CD4-positive, CD25-positive, alpha-beta regulatory T cell (primary cell): ENCODE measurements at places on chromosomes 7 and 10. TPM values are rescaled to one million over a fixed set of nuclear protein-coding genes. Genes with fewer than 3 reads are reported as not detected.

BHLHA15 gene
- total RNA-seq, result not detected

KCNH2 gene
- 3.5 TPM for total RNA-seq

CCL24 gene
- total RNA-seq, result not detected

CFAP46 gene
- total RNA-seq, result not detected

PNLIPRP1 gene
- total RNA-seq, result not detected

OPN4 gene
- not detected for total RNA-seq

CYP2C18 gene
- not detected for total RNA-seq

DNA sequence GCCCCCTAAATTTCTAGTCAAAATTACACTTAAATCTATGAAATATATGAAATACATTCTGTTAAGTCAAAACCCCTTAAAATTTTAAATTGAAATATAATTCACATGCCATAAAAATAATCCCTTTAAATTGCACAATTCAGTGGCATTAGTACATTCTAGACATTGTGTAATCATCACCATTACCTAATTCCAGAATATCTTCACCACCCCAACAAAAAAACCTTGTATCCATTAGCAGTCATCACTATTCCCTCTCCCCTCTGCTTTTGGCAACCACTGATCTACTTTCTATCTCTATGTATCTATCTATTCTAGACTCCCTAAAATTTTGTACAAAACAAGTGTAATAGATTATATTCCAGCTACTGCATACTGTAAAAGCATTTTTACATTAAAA is 261.2 kb downstream of the GLI3 start:
- no peak for DNase-seq

GRCh38 chr10:1356349-1356748 is 300.2 kb downstream of the WDR37 start:
- DNase-seq, result no peak

- no peak for DNase-seq
Measured at GRCh38 chr7:26900251-26900650, 35.9 kb upstream of the SKAP2 start.

DNA sequence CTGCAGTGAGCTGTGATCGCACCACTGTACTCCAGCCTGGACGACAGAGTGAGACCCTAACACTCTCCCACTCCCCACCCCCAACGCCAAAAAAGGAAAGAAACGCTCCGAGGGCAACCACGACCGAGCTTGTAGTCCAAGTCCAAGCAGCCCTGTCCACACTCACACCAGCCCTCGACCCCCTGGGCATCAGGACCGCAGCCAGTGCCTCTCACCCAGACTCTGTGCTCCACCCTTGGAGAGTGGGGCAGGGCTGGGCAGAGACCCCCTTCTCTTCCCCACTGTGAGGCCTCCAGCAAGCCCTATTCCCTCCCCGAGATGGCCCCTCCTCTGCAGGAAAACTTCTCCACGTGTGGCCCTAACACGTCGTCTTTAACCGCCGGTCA is 82.6 kb downstream of the FOXL3 start:
- no peak for DNase-seq

DNA sequence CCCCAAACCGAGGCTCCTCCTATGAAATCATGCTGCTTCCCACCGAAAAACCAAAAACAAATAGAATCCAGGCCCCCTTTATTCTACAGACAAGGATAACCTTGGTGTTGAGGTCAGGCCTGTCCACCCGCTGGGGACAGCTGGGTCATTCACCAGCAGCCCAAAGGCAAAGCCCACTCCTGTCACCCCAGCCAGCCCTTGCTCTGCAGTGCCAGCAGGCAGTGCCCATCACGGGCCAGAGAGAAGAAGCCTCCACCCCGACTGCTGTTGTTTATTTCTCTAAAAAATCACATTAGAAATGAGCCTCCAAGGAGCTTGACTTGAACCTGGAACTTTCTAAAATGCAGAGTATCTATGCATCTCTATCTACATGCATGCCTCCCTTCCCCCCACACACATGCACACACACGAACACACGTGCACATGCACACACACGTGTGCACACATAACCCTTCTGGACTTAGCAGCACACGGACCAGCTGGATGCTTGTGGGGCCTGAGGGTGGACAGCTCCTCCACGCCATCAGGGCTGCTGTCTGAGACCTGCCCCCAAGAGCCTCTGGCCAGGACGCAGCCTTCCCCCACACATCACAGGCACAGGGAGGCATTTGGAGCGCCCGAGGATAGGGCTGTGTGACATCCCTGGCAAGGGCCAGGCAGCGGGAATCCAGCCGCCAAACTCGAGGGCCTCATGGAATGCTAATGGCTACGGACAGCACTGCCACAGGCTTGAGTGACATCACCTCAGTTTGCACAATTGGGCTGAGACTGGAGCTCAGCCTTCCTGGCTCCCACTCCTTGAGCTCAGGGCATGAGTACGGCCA is 22.8 kb downstream of the PRKAG2 start:
- no peak for DNase-seq

GRCh38 chr10:35848412-35848811 is 206.3 kb upstream of the FZD8 start:
- no peak for DNase-seq

DNA sequence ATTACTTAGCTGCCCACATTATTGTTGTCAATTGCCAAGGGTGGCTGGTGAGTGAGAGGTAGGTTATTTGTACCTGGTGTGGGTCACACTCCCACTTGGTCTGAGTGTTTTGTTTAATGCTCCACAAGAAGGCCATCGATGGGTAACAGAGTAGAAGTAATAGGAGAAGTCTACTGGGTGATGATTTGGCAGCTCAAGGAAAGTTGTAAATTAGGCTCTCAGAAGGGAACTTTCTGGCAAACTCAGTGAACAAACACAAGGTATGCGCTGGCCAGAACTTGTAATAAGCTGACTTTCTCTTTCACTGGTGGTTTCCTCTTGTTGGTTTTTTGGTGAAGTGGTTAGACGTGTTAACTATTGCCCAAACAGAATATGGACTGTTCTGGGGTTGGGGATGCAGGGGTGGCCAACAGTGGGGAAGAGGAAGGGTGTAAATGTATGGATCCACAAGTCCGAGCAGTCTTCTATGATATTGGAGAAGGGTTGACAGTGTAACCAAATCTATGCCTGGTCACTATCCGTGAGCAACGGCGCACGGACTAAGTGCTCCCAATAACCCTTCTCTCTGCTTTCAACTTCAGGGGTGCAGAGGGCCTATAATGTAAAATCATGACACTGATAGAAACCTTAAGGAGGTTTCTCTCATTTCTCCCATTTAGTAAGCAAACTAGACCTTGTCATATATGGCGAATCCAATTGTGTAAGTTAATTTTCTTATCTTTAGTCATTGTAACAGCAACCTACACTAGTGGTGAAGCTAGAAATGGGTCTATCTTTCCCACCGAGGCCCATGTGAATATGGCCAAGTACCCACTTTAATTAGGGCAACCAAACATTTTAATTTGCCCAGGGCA is 212.8 kb downstream of the PTEN start:
- DNase-seq, result no peak

- DNase-seq, result no peak
Measured at GRCh38 chr10:71873582-71874211, 22.6 kb upstream of the PSAP start.

DNA sequence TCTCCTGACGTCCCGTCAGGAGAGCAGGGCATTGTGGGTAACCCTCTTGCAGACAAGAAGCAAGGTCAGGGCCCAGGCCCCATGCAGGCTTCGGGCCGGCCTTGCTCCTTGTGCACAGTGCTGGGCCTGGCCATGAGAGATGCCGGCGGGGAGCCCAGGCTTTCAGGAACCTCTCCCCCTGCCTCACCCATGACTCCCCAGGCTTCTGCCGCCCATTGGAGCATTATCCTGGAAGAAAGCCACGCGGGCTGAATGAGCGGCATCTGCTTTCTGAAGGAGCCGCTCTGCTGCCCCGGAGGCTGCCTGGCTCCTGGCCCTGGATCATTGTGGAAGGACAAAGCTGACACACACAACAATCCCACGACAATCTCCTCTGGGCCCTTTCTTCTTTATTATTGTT is 233.5 kb downstream of the TCF7L2 start:
- DNase-seq, result no peak

- DNase-seq, result no peak
Measured at GRCh38 chr7:2199528-2199927, 33.2 kb downstream of the MAD1L1 start.

DNA sequence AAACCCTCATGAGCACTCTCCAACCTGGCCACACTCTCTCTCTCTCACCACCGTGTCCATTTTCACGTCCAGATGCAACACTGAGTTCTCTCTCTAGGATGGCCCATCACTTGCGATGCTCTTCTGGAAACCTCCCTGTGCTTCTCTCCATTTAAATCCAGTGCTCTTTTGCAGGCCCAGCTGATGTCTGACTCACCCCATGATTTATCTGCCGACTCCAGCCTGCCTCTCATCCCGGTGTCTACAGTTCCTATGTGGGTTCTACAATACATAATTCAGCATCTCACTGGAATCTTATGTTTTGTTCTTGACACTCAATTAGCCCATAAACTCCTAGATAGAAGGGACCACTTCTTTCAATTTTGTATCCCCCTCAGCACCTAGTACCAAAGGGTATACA is 5.0 kb downstream of the TPK1 start:
- DNase-seq, result no peak

DNA sequence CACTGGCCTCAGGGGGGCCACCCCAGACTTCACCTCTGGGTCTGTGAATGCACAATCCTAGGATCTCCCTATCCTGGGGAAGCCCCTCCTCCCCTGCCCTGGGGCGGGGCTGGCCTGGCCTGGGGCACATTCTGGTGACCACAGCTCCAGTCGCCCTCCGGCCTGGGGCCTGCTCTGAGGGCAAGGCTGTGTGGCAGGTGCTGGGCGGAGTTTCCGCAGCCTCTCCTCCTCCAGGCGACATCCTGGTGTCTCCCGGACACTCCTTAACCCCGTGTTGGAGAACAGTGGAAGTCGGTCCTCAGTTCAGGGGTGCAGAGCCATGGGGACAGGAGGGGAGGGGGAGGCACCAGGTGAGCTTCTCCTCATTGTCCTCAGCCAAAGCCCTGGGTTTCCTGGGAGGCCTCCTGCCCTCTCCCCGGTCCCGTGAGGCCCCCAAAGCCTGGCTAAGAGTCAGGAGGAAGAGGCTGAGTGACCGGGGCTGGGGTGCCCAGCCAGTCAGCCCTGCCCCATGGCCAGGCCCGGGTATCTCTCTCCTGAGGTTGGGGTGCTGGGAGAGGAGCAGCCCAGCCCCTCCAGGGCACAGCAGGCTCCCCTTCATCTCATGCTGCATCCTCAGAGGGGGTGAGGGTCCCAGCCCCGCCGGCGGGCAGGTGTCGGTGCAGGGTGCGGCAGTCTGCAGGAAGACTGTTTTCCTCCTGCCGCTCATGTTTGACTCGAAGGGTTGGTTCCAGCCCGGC is 22.6 kb downstream of the UNCX start:
- DNase-seq, result no peak

DNA sequence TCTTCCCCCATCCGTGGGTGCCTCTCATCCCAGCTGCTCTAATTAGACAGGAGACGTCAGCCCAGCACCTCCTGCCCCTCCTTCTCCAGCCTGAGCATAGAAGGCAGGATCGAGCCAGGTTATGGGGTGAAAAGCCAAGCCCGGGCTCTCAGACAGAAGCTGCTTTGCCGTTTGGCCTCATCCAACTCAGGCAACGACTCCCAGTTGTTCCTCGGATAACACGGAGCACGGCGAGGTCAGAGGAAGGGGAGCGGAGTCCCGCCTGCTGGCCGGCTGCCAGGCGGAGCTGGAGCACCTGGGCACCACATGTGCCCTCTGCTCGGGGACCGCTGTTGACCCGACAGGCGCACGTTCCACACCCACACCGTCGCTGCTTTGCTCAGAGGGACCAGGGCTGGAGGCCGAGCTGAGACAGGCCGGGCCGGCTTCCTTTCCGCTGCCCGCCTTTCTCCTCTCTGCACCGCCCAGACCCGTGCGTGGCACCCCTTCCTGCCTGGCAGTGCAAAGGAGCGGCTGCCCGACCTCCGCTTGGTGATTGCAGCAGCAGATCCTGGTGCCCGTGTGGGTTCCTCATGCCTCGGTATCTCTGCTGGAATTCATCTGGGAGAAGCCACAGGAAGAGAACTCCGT is 21.6 kb upstream of the UNCX start:
- no peak for DNase-seq

DNA sequence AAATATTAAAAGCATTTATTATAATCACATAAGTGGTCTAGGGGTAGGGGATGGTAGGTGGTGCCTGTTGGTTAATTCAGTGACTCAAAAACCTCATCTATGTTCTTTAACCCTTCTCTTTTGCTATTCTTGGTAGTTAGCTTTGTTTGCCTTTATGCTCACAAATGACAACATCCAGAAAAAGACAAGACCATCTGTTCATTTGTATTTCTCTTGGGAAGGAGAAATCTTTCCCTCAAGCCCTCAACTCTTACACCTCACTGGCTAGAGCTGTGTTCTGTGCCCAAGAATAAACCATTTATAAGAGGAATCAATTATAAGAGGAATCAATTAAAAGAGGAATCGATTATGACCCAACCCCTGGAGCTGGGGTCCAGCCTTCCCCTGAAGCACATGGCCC is 10.8 kb upstream of the IFRD1 start:
- DNase-seq, result no peak

DNA sequence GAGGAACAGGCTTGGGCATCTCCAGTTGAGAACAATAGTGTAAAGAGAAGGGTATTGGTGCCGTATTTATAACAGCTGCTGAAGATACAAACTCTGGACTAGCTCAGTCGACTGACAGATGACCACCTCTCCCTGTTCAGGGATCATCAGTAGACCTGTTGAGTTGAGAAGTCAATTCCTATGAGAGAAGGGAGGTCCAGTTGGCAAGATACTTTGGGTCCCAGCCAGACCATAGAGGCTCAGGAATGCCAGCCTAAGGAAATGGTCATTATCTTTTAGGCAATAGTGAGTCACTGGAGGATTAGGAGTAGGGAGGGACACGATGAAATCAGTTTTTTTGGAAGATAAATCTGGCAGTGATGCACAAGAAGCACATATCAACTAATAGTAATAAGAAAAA is 202.9 kb downstream of the TRIL start:
- DNase-seq, result no peak

DNA sequence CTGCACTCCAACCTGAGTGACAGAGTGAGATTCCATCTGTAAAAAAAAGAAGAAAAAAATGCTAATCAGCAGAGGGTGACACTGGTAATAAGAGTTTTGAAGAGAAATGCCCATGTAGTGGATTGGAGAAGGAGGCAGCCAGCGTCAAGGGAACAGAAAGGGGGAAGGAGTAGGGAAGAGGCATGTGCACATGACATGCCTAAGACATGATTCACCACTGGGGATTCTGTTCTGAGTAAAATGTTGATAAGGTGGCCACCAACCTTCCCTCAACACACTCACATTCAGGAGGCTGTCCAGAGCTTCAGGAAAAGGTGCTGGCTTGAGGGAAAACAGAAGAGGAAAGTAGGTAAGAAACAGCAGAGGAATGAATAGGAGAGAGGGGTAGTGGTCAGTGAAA is 39.9 kb downstream of the AKR1D1 start:
- no peak for DNase-seq

GRCh38 chr7:78751253-78751652 is 702.2 kb downstream of the MAGI2 start:
- no peak for DNase-seq

- no peak for DNase-seq
Measured at GRCh38 chr10:2878818-2879217, 188.5 kb upstream of the PFKP start.

- DNase-seq, result no peak
Measured at GRCh38 chr7:48398191-48398590, 226.9 kb downstream of the ABCA13 start.
